Cerebellar nuclear complex (tissue), 1 donor: ENCODE measurements at places on chromosomes 1 and 21.
A peak's percentile ranks its signal among the peaks of the same experiment; 100 is the strongest.

GRCh38 chr21:45001134-45002095, 61.6 kb downstream of the SLX9 start:
- DNase-seq = peak; percentile 17

DNA sequence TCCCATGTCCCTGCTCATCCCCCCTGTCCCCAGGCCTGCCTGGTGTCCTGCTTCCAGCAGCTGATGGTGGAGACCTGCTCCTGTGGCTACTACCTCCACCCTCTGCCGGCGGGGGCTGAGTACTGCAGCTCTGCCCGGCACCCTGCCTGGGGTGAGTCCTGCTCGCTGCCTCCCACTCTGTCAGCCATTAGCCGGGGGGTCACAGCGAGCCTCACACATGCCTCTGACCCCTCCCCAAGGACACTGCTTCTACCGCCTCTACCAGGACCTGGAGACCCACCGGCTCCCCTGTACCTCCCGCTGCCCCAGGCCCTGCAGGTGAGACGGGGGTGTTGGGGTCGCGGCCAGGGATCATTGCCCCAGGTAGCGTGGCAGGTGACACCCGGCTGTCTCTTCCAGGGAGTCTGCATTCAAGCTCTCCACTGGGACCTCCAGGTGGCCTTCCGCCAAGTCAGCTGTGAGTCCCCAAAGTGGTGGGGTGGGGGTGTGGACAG, 10.0 kb downstream of the SCNN1D start:
- DNase-seq = no peak

DNA sequence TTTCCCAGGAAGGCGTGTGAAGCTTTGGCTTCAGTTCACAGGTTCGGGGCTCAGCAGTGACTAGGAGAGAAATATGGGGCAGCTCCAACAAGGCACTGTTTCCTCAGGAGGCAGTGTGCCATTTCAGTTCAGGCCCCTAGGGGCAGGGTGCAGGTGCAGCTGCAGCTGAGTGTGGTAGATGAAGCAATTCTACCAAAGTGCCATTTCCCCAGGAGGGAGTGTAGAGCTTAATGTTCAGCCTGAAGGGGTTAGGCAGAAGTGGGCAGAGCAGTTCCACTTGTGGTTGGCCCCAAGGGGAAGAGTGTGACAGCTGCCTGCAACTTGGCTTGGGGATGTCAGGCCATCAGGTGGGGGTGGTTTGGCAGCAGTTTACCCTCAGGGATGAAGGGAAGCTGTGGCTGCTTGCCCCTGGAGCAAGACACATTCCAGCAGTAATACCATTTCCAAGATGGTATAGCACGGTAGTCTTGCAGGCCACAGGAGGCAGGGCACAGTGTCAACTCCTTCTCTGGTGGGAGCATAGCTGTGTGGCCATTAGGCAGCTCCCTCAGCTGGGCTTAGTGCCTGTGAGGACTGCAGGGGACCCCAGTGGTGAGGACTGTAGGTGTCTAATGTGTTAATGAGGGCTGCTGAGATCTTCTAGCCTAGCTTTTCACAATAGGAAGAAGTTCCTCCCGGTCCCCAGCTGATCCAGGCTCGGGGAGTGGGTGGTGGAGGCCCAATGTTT, 34.7 kb downstream of the RGSL1 start:
- no peak for DNase-seq

GRCh38 chr1:27031235-27032118, 18.8 kb upstream of the TENT5B start:
- no peak for DNase-seq

GRCh38 chr21:44552681-44553080, 1.4 kb upstream of the KRTAP10-2 start:
- no peak for DNase-seq

- DNase-seq = no peak
These were observed 271.4 kb downstream of the FOXD2 start for GRCh38 chr1:47709019-47709871.

DNA sequence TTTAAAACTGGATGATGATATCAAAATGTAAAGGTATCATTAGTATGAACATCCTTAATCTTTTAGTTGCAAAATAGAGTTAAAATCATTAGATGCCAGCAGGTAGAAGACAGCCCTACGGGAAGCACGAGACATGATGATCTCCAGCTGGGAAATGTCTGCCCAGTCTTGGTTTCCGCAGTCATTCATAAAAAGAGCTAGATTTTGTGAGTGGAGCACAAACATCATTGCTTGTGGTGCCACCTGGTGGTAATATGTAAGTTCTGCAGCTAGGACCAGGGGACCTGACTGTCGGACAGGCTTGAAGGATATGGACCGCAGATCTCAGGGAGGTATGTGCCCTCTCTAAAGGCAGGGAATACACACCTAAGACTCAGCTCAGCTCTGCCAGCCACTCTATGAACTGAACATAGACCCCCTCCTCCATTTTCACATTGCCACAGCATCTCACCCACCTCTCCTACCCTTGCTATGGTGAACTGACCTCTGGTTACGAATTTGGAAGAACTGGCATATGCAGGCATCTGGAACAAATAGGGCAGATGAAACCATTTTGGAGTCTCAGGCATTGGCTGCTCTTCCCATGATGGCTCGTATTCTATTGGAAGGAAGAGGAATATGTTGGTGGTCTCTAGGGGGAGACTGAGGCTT, 9.2 kb downstream of the FCMR start:
- peak; percentile 77 for DNase-seq

- no peak for DNase-seq
These were observed 4.6 kb downstream of the BACH1 start for GRCh38 chr21:29303288-29303687.

DNA sequence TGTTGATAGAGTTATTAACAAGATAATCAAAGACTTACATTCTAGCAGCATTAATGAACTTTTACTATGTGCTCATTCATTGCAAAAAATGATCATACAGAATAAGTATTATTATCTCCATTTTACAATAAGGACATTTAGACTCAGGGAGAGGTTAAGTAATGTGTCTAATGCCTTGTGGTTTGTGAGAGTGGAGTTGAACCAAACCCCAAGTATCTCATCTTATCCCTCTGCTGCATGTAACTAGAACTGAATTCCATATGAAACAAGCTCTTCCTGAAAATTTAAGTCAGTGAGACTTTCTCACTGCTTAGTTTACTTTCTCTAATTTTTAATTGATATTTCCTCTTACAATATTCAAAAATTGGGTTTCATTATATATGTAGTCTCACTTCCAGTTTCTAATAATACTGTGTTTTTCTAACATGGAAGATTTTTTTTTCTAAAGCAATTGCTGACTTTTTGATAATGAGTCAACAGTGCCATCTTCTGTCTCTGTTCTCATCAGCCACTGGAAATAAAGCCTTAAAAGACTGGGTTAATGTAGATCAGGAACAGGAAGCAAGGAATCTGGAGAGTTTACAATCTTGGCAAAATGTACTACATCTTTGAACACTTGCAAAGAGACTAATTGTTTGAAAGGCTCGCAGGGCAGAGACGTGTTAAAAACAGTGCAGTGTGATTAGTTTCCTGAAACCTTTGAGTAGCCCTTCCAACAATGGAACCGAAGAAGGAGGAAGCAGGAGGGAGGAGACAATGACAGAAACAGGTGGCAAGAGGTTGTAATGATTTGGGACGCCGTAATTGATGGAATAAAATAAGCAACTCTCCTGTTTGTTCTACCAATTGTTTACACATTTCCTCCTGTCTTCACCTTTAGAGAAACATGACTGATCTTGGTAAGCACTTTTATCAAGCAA, 567.6 kb downstream of the MRPL39 start:
- DNase-seq = no peak
